ENCODE measurements at places on chromosomes 16 and 17. TPM values are rescaled to one million over a fixed set of nuclear protein-coding genes. Genes with fewer than 3 reads are reported as not detected.

The SDR42E1 gene
- 4.1 TPM for total RNA-seq

The TPSD1 gene
- total RNA-seq, result not detected

The CCDC40 gene
- total RNA-seq, result 6.8 TPM

The ATP1B2 gene
- total RNA-seq, result 1.3 TPM

The HS3ST6 gene
- not detected for total RNA-seq

The YBX2 gene
- total RNA-seq, result 0.81 TPM

The NPIPB13 gene
- 6.2 TPM for total RNA-seq

The NCOR1 gene
- total RNA-seq, result 58.1 TPM

The PRAC1 gene
- total RNA-seq, result not detected

The NPIPA7 gene
- total RNA-seq, result 2.4 TPM

GRCh38 chr17:4362141-4362540 is 4.3 kb downstream of the UBE2G1 start:
- DNase-seq, result no peak

DNA sequence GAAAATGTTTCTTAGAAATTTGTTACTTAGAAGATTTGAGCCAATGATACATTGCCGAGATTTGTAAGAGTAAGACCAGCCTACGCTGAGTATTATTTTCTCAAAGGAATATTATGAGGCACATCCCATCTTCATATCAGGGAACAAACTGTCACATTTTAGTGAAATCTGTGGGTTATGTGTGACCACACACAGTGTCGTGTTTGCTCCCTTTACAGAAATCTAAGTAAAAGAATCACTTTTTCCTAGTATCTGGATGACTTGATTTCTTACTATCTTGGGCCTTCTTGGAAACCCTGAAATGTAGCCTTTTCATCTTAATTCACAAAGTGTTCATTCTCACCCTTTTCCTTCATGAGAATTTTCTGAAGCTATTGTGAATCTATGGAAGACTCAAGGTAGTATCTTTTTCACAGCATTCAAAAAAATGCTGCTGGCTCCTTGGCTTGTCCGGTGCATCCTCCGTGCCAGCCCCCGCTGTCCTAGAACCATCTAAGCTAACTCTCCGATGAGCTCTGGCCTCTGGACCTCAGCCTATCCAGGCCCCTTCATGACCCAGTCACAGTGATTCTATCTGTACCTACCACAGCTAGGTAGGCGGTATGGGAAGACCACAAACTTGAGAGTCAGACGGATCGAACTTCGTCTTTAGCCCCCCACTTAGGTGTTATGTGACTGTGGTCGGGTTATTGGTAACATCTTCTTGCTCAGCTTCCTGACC is 524.3 kb downstream of the MAF start:
- no peak for DNase-seq

- DNase-seq, result no peak
Observed at GRCh38 chr17:43663383-43663782, 1.7 kb upstream of the MEOX1 start.

DNA sequence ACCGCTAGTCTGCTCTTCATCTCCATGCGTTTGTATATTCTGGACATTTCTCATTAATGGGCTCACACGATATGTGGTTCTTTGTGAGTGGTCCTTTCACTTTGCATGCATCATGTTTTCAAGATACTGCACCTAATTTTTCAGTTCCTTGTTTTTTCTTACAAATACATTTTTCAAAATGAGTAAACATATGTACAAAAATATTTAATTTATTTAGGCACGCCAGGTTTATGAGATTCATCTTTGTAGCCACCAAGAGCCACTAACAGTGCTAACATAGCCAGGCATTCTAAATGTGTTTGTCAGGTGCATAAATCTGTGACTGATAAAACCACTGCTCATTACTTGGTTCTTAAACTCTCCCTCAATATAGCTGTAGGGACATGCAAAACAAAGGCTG is 375.3 kb downstream of the WWOX start:
- no peak for DNase-seq

DNA sequence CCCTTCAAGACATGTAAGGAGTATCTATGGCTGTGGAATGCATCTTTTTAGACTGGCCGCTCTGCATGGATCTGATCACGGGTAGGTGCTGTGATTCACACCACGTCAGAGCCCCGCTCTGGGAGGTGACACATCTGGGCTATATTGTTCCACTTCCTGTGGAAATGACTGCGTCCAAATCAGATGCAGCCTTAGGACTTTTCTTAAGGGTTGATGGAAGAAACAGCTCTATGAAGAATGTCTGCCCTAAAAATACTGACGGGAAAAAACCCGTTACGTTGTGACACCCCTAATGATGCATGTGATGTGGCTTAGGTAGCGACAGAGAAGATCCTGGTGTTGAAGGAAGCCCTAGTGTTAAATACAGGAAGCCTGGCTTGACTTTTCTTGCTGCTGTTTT is 12.2 kb downstream of the BANP start:
- DNase-seq, result no peak

GRCh38 chr17:78140169-78141051 is 5.8 kb upstream of the C17orf99 start:
- peak; percentile 83 for DNase-seq

DNA sequence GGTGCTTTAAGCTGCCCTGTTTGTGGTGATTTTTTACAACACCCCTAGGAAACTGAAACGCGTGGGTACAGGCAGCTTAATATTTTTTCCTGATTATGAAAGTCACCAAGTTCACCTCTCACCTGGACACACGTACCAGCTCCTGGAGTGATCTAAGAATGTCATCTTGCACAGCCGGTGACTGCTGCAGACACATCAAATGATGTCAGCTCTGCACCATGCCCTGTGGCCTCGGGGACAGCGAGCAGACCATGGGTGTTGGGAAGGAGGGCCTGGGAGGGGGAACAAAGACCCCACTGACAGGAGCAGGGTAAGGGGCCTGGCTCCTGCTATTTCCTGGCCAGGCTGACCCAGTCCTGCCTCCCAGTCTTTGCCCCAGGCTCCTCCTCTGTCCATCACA is 272.7 kb downstream of the PARN start:
- DNase-seq, result no peak

DNA sequence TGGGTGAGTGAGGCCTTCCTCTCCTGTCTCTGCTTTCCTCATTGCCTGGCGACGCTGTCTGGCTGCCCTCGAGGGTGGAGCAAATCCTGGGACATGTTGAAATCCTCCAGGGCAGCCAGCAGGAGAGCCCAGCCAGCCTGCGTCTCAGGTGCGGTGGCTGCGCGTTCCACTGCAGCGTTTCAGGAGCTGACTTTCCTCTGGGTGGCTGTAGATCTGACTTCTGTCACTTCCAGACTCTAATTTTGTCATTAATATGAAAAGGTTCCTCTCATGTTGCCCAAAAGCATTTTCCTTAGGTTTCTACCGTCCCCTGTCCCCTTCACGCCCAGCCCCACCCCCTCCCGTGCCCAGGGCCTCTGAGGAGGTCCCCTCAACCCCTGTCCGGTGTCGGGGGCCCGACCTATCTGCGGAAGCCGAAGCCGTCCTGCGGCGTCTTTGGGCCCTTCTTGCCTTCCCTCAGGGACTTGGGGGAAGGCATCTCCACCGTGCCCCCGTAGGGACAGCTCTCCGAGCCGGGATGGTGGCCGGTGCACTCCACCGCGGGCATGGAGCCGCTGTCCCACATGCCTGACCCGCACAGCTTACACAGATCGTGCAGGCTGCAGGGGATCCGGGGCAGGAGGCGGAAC is 95.1 kb downstream of the TBC1D16 start:
- DNase-seq, result no peak

GRCh38 chr17:7856011-7856810 is 1.1 kb downstream of the NAA38 start:
- DNase-seq, result peak; percentile 60

- peak; percentile 38 for DNase-seq
Observed at GRCh38 chr16:70161350-70161749, 12.2 kb upstream of the CLEC18C start.

DNA sequence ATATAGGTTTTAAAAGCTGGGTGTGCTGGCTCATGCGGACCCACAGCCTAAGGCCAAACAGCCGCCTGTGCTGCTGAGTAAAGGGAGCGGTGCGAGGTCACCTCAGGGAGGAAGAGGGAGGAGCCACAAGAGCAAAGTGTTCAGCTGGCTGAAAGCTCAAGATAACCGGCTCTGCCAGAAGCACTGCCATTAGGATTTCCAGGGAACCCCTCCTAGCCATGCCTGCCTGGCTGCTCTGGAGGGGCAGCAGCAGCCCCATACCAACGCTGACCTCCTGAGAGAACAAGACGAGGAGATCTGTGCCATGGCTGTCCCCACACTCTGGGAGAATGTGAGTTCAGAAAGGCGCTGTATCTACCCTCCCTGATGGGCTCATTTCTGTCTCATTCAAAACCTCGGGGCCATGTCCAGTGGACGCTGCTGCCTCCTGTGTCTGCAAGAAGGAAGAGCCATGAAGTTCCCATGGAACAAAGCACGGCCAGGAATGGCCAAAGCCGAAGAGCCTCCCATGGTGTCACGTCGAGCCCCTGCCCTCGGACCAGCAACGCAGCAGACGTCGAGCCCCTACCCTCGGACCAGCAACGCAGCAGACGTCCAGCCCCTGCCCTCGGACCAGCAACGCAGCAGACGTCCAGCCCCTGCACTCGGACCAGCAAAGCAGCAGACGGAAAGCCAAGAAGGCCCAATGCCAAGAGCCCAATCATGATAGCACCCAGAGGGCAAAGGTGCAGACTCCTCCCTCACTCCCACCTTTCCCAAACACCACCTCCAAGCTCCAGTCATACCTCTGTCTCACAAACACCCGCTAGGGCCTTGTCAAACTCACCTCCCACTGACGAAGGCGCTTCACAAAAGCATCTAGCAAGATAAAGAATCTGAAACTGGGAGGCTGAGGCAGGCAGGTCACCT is 107.0 kb downstream of the ANKRD11 start:
- DNase-seq, result peak; percentile 88

DNA sequence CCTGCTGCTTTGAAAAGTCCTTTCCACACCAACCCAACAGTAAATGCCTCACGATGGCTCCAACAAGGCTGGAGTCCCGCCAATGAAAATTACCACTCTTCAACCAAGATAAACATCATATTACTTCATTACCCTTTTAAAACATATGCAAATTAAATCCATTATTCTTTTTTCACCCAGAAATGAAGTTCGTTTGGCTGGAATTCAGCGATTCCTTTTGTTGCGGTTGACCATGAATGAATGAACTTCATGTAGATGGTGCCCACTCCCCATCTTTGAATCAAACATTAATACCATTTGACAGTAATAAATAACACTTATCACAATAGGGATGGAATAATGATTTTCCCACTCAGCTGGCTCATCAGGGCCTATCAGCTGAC is 211.5 kb upstream of the TOX3 start:
- DNase-seq, result no peak

- peak; percentile 50 for DNase-seq
Observed at GRCh38 chr17:11122908-11123307, 118.1 kb upstream of the SHISA6 start.

GRCh38 chr17:11506635-11507034 is 91.6 kb upstream of the DNAH9 start:
- DNase-seq, result no peak

DNA sequence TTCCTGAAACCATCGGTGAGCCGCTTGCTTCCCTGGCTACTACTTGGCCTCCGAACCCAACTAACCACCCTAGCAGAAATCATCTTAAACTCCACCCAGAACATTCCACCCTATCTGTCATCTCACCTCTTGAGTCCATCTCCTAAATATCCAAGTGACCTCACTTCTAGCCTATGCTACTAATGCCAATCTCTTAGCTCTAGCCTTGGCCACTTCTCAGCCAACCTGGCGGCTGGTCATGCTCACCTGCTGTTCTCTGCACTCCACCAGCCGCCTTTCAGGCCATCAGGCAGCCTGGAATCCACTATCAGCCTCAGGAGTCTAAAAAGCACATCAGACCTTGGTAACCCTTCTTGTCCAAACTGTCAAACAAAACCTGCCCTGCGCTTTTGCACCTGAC is 11.9 kb upstream of the CYTH1 start:
- no peak for DNase-seq

DNA sequence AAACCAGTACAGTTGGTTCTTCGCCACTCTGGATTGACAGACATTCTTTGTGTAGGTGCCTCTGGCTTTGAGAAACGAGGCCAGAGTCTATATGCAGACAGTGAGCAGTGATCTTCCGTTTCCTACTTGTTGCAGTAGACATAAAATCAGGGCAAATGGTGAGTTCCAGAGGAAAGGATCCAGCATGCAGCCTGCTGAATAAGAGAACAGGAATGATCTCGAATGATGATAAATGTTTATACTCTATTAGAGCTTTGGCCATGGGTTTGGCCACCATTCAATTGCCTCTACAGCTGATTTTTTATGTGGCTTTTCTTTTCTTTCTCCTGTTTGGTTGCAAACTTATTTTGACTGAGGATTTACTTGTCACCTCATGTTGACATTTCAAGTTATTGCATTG is 286.7 kb downstream of the IRX3 start:
- DNase-seq, result no peak

GRCh38 chr17:34141590-34141989 is 113.5 kb upstream of the CCL2 start:
- no peak for DNase-seq

DNA sequence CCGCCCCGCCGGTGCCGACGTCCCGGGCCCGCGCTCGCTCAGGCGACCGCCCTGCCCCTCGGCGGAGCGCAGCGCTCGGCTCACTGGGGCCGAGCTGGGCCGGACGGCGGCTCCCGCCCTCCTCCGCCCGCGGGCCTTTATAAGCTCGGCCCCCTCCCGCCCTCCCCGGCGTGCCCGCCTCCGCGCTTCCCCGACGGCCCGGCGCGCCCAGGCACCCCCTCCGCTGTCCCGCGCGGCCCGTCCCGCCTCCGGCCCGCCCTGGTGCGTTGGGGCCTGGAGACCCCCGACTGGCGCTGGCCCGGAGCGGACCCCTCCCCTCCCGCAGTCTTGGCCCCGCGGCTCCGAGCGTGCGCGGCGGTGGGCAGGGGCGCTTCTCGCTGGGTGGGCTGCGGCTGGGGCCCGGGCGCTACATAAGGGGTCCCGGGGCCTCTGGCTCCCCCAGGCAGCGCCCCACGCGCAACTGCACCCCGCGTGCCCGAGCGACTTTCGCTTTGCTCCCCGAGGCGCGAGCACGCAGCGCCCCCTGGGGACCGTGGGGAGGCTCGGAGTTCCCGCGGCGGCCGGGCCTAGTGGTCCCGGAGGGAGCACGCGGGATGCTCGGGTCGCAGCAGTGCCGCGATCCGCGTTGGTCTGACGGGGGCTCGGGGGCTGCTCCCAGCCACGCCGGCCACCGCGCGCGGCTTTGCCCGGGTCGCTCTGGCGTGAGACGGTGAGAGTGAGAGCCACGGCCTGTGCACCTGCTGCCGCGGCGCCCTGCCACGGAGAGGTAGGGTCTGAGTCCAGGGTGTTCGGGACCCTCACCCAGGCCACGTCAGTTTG is at the start of gene PIEZO1:
Gene PIEZO1 (minus strand): TSS at position 115 of the 819 bp plus-strand sequence. CDS start 256 bp downstream, outside the sequence.
- DNase-seq, result peak; percentile 76

DNA sequence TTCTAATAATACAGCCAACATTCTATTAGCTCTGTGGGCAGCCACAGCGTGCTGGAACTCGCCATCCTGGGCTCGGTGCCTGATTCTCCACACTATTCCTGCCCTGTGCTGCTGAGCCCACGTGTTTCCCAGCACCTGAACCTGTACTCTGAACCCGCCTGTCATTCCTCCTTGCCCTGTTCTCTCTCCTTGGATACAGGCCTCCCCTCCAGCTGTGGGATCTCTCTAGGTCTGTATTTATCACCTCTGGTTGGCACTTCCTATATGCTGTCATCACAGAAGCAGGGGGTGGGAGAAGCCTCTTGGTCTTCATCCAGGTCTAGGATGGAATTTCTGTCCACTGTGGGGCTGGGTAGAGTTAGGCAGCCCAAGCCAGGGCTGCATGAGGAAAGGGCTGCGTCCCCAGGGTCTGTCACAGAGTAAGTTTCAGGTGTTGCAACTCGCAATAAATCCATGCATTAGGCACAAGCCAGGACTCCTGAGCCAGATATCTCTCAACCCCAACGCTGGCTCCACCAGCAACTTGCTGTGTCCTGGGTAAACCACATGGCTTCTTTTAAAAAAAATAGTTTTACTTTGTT is 56.0 kb downstream of the ABAT start:
- peak; percentile 92 for DNase-seq

- DNase-seq, result peak; percentile 68
Observed at GRCh38 chr17:68777243-68777855, 176.2 kb upstream of the FAM20A start.

All from left lobe of liver (tissue), 2 donors.